ENCODE measurements at places on chromosomes 13 and 19.
A peak's percentile ranks its signal among the peaks of the same experiment; 100 is the strongest.

DNA sequence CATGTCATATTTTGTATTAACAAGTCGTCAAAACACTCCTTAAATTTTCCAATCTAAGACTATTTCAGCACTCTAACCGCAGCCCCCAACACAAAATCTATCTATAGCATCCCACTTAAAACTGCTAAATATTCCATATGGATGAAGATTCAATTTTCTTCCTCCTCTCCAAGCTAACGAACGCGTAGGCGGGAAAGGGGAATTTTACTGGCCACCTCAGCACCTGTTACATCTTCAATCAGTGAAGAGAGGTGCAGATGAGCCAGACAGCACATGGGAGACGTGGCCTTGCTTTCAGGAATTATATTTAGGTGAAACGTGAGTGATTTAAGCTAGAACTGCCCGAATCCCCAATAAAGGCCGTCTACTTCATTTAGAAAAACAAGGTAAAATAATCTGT lies 1.1 kb downstream of the RBM26 start:
- no peak for DNase-seq

DNA sequence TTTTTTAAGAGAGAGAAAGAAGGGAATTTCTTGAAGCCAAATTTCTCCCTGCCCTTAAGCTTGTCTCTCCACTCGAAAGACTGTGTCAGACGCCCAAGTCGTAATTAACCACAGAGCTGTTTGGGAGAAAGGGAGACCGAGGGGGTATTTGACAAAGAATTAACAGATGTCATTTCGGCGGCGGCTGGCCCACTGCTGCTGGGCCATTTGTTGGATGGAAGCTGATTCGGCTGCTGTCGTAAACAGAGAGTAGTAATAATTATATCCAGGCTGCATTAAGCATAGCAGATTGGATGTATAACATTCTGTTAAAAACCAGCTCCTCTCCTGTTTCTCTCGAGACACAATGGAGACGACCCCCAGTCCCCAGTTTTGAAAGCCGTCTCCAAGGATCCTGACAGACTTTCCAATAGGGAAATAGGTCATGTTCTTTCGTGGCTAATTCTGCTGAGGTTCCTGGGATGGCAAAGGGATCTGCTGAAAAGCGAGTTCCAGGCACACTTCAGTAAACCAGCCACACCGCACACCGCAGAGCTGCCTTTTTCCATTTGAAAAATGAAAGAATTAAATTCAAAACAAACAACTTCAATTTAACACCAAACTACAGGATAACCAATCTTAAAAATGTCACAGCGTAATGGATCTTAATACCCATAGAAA lies 71.5 kb downstream of the KCTD15 start:
- no peak for DNase-seq

GRCh38 chr13:73220966-73221720 lies 162.3 kb downstream of the KLF5 start:
- DNase-seq = no peak

GRCh38 chr19:11422163-11423065 lies 3.3 kb upstream of the RGL3 start:
- DNase-seq = peak; percentile 60
